ENCODE measurements at places on chromosomes 5 and 9.
A peak's percentile ranks its signal among the peaks of the same experiment; 100 is the strongest.

DNA sequence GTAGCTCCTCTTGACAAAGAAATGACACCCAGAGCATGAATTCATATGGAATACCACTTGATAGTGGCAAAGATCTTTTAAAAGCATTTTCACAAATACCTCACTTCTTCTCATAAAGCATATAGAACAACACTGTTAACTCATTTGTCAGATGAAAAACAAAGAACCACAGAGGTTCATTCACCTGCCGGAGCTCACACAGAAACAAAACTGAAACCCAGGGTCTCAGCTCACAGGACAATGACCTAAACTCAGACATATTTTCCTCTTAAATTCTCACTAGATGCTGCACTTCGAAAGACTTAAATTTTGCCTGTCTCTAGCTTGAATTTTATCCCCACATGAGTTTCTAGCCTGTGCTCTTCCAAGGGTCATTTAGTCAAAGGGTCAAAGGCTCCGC lies 339.0 kb downstream of the KCNN2 start:
- no peak for DNase-seq

DNA sequence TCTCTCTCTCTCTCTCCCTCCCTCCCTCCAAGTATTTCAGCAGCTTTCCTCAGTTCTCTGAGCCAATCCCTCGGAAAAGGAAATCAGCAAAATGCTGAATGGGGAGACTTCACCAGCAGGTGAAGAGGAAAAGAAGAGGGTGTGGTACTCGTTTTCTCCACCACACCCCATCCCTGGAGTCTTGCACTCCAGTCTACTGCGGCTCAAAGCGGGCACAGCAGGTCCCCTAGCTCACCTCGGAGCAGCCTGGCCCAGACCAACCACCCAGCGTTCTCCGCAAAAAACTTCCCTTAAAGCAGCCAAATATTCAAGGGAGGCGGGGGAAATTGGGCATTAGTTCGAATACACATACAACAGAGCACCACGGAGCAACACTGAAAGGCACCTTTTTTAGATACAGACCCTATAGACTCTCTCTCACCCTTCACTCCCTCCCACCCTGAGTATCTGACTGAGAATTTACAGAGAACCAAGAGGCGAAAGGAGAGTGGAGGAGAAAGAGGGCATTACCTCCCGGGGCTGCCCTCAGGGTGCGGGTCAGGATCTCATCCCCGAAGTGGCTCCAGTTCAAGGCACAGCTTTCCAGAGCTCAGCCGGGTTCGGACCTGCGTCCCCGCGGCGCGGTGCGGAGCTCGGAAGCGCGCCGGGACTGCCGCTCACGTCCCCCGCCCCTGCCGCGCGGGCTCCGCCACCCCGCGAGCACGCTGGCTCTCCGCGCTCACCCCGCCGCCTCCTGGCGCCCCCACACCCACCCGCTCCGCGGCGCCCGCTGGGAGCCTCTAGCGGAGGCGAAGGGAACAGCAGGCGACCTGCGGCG lies 1638.5 kb upstream of the C9orf72 start:
- no peak for DNase-seq

- no peak for DNase-seq
These were observed 16.6 kb downstream of the OLFM1 start for GRCh38 chr9:135103931-135104639.

GRCh38 chr5:181112476-181112875 lies 18.5 kb downstream of the OR2V1 start:
- no peak for DNase-seq

DNA sequence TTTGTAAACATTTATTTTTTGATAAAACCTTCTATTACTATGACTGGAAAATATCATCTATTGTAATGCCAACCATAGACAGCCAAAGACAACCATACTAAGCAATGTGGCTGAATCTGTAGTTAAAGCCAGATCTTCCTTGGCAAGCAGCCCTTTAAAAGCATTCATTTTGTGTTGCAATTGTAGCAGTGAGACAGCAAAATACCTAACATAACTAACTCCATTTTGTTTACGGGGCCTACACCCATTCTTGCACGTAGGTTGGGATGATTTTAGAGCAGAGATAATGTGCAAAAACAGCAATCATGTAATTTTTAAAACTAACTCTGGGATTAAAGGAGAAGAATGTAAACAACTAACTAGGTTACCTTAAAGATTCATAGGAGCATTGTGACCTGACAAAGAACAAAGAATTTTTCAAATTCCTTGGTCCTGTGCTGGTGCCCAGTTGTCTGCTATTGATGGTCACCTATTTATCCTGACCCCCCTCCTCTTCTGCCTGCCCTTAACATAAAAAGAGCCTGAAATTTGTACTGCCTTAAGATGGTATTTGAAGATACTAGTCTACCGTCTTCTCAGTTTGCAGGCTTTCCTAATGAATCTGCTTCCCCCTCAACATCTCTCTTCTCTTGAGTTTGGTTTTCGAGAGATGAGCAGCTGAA lies 10.6 kb downstream of the IFNA1 start:
- DNase-seq, result no peak

DNA sequence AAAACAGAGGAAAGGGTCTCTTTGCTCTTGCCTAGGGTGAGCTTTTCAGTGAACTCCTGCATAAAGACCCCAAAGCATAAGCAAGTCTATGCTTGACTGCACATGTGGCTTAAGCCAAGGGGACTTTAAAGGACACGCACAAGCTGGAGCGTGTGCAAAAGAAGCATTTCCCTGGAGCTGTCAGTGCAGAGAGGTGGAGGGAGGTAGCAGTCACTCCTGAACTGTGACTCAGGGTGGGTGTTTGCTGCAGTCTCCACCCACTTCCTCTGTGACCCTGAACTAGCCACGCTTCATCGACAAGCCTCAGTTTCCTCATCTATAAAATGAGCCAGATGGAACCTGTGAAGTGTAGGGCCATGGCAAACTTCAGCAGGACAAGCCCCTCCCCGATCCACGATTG lies 72.4 kb downstream of the PDZD2 start:
- no peak for DNase-seq

DNA sequence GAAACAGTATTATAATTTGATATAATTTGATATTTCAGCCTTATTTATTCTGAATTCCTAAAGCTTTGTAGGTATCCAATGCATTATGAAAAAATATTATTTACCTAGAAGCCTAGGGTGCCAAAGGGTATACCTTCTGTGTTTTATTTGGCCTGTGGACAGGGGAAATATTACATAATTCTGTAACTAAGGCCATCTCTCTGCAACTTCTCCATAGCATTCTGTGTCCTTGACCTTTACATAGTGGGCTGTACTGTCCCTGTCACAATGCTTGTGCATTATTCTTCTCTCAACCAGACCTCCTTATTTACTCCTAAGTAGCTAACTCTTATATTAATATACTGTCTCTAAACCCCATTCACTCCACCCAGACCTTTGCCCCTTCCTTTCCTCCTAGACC lies 57.0 kb upstream of the RANBP6 start:
- no peak for DNase-seq

GRCh38 chr9:134136118-134136995 lies 475 bp downstream of the WDR5 start:
- DNase-seq, result no peak

GRCh38 chr5:81194633-81195334 lies 38.3 kb upstream of the CKMT2 start:
- DNase-seq, result peak; percentile 69

GRCh38 chr5:1227667-1228066 lies 2.5 kb downstream of the SLC6A18 start:
- DNase-seq, result no peak

- DNase-seq, result no peak
These were observed 2.6 kb downstream of the EBF1 start for GRCh38 chr5:159096924-159097783.

Data from CD4-positive, alpha-beta T cell treated with Interleukin-4 for 4 hours (primary cell).